Left ventricle myocardium inferior (tissue), 1 donor: ENCODE measurements at places on chromosomes 5 and 9. TPM values are rescaled to one million over a fixed set of nuclear protein-coding genes. Genes with fewer than 3 reads are reported as not detected.

The NAIP gene
- total RNA-seq: 5.4 TPM

The PFN3 gene
- total RNA-seq: not detected

The HTR4 gene
- 0.99 TPM for total RNA-seq

The OR1Q1 gene
- total RNA-seq: not detected

The DDX4 gene
- total RNA-seq: not detected

The HAPLN1 gene
- total RNA-seq: 2.1 TPM

The ENTPD8 gene
- total RNA-seq: not detected

DNA sequence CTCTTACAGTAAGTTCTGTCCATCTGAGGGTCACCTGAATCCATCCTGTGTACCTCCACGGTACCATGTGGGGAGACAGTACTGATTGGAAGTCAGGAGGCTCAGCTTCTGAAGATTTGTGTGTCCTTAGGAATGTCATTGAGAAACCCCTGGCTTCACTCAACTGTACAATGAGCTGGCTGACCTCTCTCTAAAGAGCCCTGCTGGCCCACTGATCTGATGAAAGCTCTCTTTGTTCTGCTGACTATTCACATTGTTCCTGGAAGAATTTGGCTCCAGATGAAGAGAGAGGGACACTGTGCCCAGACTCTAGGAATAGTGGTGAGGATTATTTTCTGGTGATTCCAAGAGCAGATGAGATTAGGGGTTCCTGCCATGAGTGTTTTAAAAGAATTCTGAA is 141.2 kb downstream of the LURAP1L start:
- no peak overlapping the region for H3K27ac ChIP-seq
- no peaks in the 10 kb centered on the region for H3K27me3 ChIP-seq
- no peak overlapping the region for H3K4me3 ChIP-seq
- no peaks in the 10 kb centered on the region for H3K4me1 ChIP-seq
- no peak for DNase-seq
- no peaks in the 10 kb centered on the region for H3K36me3 ChIP-seq

GRCh38 chr5:164679461-164679860 is 1174.0 kb downstream of the MAT2B start:
- H3K27me3 ChIP-seq: no peaks in the 10 kb centered on the region
- H3K27ac ChIP-seq: no peak overlapping the region
- H3K4me1 ChIP-seq: no peaks in the 10 kb centered on the region

DNA sequence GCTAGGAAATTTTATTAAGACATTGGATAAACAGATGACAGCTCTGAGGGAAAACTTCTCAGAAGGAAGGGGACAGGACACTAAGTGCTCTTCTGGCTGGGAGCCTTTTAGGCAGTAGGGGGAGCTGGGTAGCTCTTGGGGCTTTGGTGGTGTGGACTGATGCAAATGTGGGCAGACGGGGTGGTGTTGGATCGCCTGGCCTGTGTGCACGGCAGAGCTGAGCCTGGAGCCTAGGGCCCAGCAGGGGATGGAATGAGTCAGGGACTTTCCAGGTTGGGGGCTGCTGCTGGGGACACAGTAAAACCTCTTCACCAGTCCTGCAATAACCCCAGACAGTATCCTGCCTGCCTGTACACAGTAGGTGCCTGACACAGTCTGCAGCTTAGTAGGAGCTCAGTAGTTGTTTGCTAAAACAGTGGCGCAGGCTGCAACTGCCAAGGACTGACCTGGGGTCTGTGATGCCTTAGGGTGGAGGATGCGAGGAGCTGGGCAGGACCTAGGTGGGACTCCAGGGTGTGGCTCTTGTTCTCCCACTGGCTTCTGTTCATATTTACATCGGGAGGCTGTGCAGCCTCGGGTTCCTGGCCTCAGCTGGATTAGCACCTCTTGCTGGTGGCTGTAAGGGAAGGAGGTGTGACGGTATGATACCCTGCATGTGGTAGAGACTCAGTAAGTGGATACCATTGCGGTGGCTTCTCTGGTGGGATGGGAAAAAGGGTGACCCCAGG is 83.8 kb downstream of the DAB2IP start:
- peak overlapping the region; percentile 67 for H3K4me3 ChIP-seq
- no peaks in the 10 kb centered on the region for H3K27me3 ChIP-seq
- H3K4me1 ChIP-seq: peaks cover 95% of the 10 kb centered on the region
- DNase-seq: no peak

DNA sequence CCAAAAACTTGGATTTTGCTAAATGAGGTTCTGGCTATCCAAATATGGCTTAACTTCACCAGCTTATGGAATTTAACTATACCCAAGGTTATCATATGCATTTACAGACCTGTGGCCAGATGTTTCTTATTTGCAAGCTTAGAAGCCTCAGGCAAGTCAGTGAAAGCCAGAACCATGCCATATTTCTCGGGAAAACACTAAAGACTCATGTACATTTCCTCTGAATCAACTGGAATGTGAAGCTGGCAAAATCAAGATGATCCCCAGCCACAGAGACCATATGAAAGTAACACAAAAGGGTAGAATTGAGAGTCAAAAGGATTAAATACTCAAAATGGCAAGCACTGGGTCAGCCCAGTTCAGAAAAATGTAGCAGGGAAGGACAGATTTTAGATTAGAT is 76.4 kb upstream of the SLC1A1 start:
- no peaks in the 10 kb centered on the region for H3K36me3 ChIP-seq
- H3K27me3 ChIP-seq: no peaks in the 10 kb centered on the region
- no peak overlapping the region for H3K27ac ChIP-seq
- H3K4me1 ChIP-seq: no peaks in the 10 kb centered on the region
- H3K4me3 ChIP-seq: no peak overlapping the region
- no peak for DNase-seq

DNA sequence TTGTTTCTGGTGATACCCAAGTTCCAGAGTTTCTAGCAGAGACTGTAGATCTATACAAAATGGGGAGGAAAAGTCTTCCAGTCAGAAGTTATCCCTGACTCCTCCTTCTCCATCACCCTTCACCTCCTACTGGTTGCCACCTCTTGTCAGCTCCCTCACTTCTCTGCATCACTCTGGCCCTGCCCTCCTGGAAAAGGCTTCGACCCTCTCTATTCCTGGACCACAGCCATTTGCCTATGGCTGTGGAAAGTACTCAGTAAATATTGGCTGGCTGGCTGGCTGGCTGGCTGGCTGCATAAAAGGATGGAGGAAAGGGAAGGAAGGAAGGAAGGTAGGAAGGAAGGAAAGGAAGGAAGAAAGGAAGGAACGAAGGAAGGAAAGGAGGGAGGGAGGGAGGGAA is 32.7 kb upstream of the ABCA1 start:
- no peaks in the 10 kb centered on the region for H3K27me3 ChIP-seq
- no peaks in the 10 kb centered on the region for H3K36me3 ChIP-seq
- DNase-seq: no peak
- no peaks in the 10 kb centered on the region for H3K4me1 ChIP-seq
- no peak overlapping the region for H3K27ac ChIP-seq
- H3K4me3 ChIP-seq: no peak overlapping the region

- H3K4me3 ChIP-seq: no peak overlapping the region
- H3K27ac ChIP-seq: no peak overlapping the region
- no peaks in the 10 kb centered on the region for H3K4me1 ChIP-seq
- no peaks in the 10 kb centered on the region for H3K36me3 ChIP-seq
Observed at GRCh38 chr9:138080979-138081378, 203.4 kb downstream of the CACNA1B start.

GRCh38 chr5:116858705-116859333 is 284.2 kb upstream of the SEMA6A start:
- no peak for DNase-seq
- no peaks in the 10 kb centered on the region for H3K36me3 ChIP-seq
- H3K27me3 ChIP-seq: no peaks in the 10 kb centered on the region
- no peaks in the 10 kb centered on the region for H3K4me1 ChIP-seq

- H3K27me3 ChIP-seq: no peaks in the 10 kb centered on the region
- H3K4me1 ChIP-seq: no peaks in the 10 kb centered on the region
- no peak overlapping the region for H3K27ac ChIP-seq
- H3K36me3 ChIP-seq: no peaks in the 10 kb centered on the region
- H3K4me3 ChIP-seq: no peak overlapping the region
- DNase-seq: no peak
Observed at GRCh38 chr9:69867081-69867814, 46.6 kb downstream of the CFAP95 start.

DNA sequence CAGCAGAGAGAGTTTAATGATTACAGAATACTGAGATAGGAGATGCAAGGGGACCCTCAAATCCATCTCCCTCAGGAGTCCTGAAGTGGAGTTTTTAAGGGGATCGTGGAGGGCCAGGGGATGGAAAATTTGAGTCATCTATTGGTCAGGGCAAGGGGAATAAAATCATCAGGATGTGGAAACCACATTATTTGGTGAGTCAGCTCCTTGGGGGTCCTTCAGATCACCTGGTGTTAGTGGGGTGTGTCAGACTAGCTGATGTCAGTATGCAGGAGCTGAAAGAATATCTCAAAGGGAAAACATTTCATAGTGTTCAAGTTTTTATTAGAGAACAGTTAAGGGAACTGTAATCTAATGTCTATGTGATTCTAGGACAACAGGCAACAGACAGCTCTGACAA is 183.0 kb upstream of the FTMT start:
- no peak overlapping the region for H3K27ac ChIP-seq
- H3K36me3 ChIP-seq: no peaks in the 10 kb centered on the region
- no peak overlapping the region for H3K4me3 ChIP-seq
- no peak for DNase-seq

DNA sequence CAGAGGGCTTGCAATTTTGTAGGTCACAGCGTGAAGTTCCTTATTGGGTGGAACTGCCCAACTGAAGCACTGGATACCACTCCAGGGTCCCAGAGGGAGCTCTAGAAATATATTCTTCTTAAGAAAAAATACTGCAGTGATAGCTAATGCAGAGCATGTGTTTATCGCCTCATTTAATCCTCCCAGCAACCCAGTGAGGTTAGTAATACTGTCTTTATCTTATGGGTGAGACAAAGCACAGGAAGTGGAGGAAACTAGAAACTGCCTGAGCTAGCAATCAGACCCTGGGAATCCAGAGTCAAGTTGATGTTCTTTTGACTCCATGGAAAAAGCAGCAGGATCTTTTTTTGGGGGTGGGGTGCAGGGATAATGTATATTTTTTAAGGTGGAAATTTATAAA is 153.3 kb downstream of the PJA2 start:
- H3K4me1 ChIP-seq: peaks cover 4% of the 10 kb centered on the region
- no peak overlapping the region for H3K4me3 ChIP-seq
- no peak overlapping the region for H3K27ac ChIP-seq
- DNase-seq: no peak
- H3K27me3 ChIP-seq: no peaks in the 10 kb centered on the region

GRCh38 chr5:139837711-139838380 is 42.2 kb downstream of the PSD2 start:
- no peaks in the 10 kb centered on the region for H3K4me1 ChIP-seq
- no peaks in the 10 kb centered on the region for H3K36me3 ChIP-seq
- H3K27me3 ChIP-seq: peaks cover 54% of the 10 kb centered on the region
- H3K4me3 ChIP-seq: no peak overlapping the region

DNA sequence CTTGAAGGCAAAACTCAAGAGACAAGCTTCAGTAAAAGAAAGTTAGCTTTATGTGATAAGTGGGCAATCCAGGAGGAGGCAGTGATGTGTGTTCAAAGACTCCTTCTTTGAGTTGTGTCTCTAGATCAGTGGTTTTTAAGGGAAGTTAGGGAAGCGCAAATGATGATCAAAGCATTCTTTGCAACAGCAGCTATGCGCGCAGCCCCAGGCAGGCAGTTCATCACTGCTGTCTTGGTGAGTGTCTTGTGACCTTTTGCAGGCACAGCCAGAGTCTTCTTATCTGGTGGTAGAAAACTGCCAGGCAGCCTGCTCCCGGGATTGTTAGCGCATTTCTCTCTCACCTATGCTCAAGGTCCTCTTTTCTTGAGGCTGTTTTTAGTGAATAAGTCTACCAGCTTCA is 40.3 kb upstream of the CLK4 start:
- no peak overlapping the region for H3K27ac ChIP-seq
- no peak for DNase-seq
- H3K27me3 ChIP-seq: peaks cover 42% of the 10 kb centered on the region

DNA sequence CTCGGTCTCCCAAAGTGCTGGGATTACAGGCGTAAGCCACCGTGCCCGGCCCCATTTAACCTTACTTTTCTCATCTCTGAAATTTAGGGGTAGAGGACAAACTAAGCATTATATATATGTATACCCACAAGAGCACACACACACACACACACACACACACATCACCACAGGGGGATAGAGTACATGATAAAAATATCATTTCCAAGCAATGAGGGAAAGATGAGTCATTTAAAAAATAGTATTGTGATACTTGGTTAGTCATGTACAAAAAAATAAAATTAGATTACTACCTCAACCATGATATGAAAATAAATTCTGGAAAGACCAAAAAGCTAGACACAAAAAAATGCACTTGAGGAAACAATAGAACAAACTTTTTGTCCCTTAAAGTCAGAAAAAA is 67.2 kb downstream of the CDH18 start:
- H3K4me3 ChIP-seq: no peak overlapping the region
- no peak for DNase-seq
- H3K27ac ChIP-seq: no peak overlapping the region
- no peaks in the 10 kb centered on the region for H3K36me3 ChIP-seq
- no peaks in the 10 kb centered on the region for H3K4me1 ChIP-seq

GRCh38 chr5:120778491-120779484 is 314.7 kb downstream of the PRR16 start:
- no peaks in the 10 kb centered on the region for H3K36me3 ChIP-seq
- no peak for DNase-seq
- H3K27ac ChIP-seq: no peak overlapping the region
- H3K27me3 ChIP-seq: no peaks in the 10 kb centered on the region
- no peaks in the 10 kb centered on the region for H3K4me1 ChIP-seq
